PC-9 (cell line): ENCODE measurements at places on chromosomes 12 and 14. TPM values are rescaled to one million over a fixed set of nuclear protein-coding genes. Genes with fewer than 3 reads are reported as not detected.

DNA sequence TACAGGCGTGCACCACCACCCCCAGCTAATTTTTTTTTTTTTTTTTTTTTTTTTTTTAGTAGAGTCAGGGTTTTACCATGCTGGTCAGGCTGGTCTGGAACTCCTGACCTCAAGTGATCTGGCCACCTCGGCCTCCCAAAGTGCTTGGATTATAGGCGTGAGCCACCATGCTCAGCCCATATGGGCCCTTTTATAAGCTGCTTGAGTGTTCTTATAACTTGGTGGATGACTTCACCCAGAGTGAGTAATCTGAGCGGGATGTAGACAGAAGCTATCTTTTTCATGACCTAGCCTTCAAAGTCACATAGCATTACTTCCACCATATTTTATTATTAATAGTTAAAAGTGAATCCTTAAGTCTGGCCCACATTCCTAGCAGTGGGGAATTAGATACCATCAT lies 16.4 kb downstream of the BBOF1 start:
- no peak for DNase-seq
- H3K27ac ChIP-seq, result no peak overlapping the region
- no peak overlapping the region for H3K4me3 ChIP-seq
- H3K4me1 ChIP-seq, result no peaks in the 10 kb centered on the region

AACS gene
- total RNA-seq, result 46.8 and 48.5 TPM in 2 replicates

DNA sequence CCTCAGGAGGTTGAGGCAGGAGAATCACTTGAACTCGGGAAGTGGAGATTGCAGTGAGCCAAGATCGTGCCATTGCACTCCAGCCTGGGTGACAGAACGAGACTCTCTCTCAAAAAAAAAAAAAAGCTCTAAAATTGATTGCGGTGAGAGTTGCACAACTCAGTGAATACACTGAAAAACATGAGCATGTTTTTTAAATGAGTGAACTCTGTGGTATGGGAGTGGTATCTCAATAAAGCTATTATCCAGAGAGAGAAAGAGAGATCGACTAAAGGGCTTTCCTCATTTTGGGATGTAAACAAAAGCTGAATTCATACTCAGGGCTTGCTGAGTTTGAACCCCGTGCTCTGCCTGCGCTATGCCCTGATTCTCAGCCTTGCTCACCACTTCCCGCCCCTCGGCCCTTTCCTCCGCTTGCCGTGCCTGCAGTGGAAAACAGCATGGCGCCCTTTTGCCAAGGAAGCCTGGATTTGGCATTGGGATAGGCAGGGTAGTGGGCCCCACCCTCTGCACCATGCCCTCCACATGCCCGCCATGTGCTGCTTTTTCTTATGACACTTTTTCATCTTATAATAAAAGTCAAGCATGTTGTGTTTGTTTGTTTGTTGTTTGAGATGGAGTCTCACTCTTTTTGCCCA lies 102.5 kb downstream of the LGMN start:
- no peak for DNase-seq
- peaks cover 76% of the 10 kb centered on the region for H3K4me1 ChIP-seq
- peak overlapping the region; percentile 99 for H3K27ac ChIP-seq
- H3K36me3 ChIP-seq, result no peaks in the 10 kb centered on the region
- H3K27me3 ChIP-seq, result no peaks in the 10 kb centered on the region

DNA sequence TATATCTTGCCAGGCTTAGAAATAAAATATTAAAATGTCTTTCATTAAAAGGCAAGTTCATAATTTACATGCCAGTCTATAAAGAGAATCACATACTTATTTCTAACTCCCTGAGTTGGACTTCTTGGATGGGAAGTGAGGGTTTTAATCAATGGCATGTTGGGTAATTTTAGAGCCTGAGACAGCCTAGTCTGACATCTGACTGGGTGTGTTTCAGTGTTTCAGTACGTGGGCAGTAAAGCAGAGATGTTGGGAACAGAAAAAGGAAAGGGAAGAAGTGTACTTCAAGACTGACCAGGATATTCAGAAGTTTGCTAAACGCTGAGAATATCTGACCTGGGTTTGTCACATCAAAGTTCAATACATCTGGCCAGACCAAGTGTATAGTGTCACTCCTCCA lies 171.8 kb downstream of the BTG1 start:
- no peaks in the 10 kb centered on the region for H3K4me1 ChIP-seq
- no peaks in the 10 kb centered on the region for H3K36me3 ChIP-seq
- DNase-seq, result no peak
- no peak overlapping the region for H3K4me3 ChIP-seq

MIP gene
- not detected in 2 replicates for total RNA-seq

RFX4 gene
- total RNA-seq, result not detected in 2 replicates

PZP gene
- not detected in 2 replicates for total RNA-seq

DNA sequence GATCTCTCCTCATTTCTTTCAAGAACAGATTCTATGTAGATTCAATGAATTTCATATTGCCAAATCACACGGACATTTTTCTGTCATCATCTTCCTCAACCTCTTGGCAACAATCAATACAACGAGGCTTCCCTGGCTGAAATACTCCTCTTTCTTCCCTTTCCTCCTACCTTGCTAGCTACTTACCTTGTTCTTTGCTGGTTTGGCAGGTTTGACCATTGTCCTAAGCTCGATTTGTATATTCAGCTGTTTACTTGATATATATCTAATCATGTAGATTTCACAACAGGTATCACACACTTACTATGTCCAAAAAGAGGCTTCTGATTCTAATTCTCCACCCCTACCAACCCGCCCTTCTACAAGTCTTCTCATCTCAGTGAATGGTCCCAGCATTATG lies 23.6 kb downstream of the NDUFA12 start:
- H3K27me3 ChIP-seq, result no peaks in the 10 kb centered on the region
- H3K27ac ChIP-seq, result no peak overlapping the region
- no peaks in the 10 kb centered on the region for H3K4me1 ChIP-seq
- no peak overlapping the region for H3K4me3 ChIP-seq
- no peaks in the 10 kb centered on the region; the same call in 1 of the 2 replicates for H3K36me3 ChIP-seq

GLIPR1L1 gene
- total RNA-seq, result not detected in 2 replicates

DNA sequence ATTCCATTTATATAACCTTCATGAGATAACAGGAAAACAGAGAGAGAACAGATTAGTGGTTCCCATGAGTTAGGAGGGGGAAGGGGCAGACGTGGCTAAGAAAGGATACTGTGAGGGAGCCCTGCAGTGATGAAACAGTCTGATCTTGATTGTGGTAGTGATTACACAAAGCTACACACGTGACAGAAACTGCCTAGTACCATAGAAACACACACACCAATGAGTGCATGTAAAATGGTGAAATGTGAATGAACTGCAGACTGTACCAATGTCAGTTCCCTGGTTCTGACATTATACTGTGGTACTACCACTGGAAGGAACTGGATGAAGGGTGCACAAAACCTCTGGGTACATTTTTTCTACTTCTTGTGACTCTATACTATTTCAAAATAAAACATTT lies 36.9 kb downstream of the NRDE2 start:
- H3K4me1 ChIP-seq, result no peaks in the 10 kb centered on the region
- DNase-seq, result no peak
- no peaks in the 10 kb centered on the region for H3K36me3 ChIP-seq
- H3K27ac ChIP-seq, result no peak overlapping the region
- no peaks in the 10 kb centered on the region for H3K27me3 ChIP-seq
- no peak overlapping the region for H3K4me3 ChIP-seq

- peaks cover 25% of the 10 kb centered on the region for H3K4me1 ChIP-seq
- peak; percentile 33 for DNase-seq
- H3K4me3 ChIP-seq, result no peak overlapping the region
- no peaks in the 10 kb centered on the region; the same call in 1 of the 2 replicates for H3K36me3 ChIP-seq
Observed at GRCh38 chr14:67311868-67312267, 47.7 kb downstream of the ATP6V1D start.

SMCO2 gene
- total RNA-seq, result 1.9 and 3.7 TPM in 2 replicates

DNA sequence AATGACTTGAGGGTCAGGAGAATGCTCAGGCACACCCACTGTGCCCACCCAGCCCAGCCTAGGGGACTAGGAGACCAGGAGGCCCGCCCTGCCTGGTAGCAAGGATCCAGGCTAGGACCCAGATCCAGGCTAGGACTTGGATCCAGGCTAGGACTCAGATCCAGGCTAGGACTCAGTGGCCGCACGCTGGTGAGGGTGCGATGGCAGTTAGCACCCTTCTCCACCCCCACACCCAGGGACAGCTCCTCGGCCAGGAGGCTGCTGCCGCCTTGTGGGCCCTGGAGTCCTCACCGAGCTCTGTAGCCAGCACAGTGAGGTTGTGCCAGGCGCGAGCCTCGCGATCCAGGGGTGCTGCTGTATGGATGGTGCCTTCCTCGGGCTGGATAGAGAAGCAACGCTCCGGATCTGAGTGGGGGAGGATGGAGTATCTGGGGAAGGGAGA lies 5.1 kb downstream of the CDH24 start:
- no peaks in the 10 kb centered on the region for H3K36me3 ChIP-seq
- no peak for DNase-seq
- H3K27me3 ChIP-seq, result no peaks in the 10 kb centered on the region
- no peak overlapping the region for H3K27ac ChIP-seq

- H3K4me1 ChIP-seq, result peaks cover 6% of the 10 kb centered on the region; the same call in 1 of the 2 replicates
- H3K36me3 ChIP-seq, result no peaks in the 10 kb centered on the region
- H3K27me3 ChIP-seq, result no peaks in the 10 kb centered on the region
- H3K27ac ChIP-seq, result no peak overlapping the region
- peak; percentile 34 for DNase-seq
- peak overlapping the region; percentile 65 for H3K4me3 ChIP-seq
Observed at GRCh38 chr12:70609739-70610491, 27.3 kb downstream of the PTPRB start.

GRCh38 chr12:97260786-97261185 lies 201.8 kb upstream of the RMST start:
- no peak overlapping the region for H3K4me3 ChIP-seq
- H3K4me1 ChIP-seq, result no peaks in the 10 kb centered on the region
- no peaks in the 10 kb centered on the region for H3K36me3 ChIP-seq
- DNase-seq, result no peak

KCNC2 gene
- total RNA-seq, result not detected in 2 replicates

POTEG gene
- total RNA-seq, result not detected in 2 replicates

DNA sequence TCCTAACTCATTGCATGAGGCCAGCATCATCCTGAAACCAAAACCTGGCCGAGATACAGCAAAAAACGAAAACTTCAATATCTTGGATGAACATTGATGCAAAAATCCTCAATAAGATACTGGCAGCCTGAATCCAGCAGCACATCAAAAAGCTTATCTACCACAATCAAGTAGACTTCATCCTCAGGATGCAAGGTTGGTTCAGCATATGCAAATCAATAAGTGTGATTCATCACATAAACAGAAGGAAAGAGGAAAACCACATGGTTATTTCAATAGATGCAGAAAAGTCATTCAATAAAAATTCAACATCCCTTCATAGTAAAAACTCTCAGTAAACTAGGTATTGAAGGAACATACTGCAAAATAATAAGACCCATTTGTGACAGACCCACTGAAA lies 56.5 kb upstream of the PPFIA2 start:
- H3K27ac ChIP-seq, result no peak overlapping the region
- no peak for DNase-seq
- no peaks in the 10 kb centered on the region for H3K4me1 ChIP-seq

GRCh38 chr14:44446965-44447364 lies 60.1 kb downstream of the FSCB start:
- DNase-seq, result no peak
- H3K4me1 ChIP-seq, result no peaks in the 10 kb centered on the region
- no peak overlapping the region for H3K27ac ChIP-seq
- no peak overlapping the region for H3K4me3 ChIP-seq

GRCh38 chr14:78451319-78451695 lies 281.1 kb downstream of the NRXN3 start:
- H3K4me3 ChIP-seq, result no peak overlapping the region
- no peaks in the 10 kb centered on the region for H3K36me3 ChIP-seq
